Kidney tubule cell (primary cell): ENCODE measurements at places on chromosomes 7 and 10.

GRCh38 chr7:104936546-104936945 lies 77.5 kb upstream of the KMT2E start:
- no peak for DNase-seq

- no peak for DNase-seq
Observed at GRCh38 chr7:129493555-129493954, 8.8 kb upstream of the SMKR1 start.

DNA sequence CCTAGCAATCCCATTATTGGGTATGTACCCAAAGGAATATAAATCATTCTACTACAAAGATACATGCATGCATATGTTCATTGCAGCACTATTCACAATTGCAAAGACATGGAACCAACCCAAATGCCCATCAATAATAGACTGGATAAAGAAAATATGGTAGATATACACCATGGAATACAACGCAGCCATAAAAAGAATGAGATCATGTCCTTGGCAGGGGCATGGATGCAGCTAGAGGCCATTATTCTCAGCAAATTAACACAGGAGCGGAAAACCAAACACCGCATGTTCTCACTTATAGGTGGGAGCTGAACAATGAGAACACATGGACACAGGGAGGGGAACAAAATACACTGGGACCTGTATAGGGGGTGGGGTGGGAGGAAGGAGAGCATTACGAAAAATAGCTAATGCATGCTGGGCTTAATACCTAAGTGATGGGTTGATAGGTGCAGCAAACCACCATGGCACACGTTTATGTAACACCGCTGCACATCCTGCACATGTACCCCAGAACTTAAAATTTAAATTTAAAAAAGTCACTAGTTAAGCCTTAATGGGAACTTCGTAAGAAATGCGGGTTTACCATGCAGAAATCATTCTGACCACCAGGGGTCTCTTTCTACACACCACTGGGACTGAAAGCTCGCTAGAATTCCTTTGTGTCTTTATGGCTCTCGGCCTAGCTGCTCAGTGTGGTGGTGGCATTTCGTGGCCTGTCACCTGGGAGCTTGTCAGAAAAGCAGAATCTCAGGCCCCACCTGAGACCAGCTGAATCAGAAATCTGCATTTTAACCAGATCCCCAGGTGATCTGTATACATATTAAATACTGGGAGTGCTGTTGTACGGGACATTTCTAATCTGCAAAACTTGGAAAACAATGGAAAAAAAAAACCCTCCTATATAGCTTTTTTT lies 9.5 kb downstream of the ANKRD1 start:
- peak; percentile 81 for DNase-seq

DNA sequence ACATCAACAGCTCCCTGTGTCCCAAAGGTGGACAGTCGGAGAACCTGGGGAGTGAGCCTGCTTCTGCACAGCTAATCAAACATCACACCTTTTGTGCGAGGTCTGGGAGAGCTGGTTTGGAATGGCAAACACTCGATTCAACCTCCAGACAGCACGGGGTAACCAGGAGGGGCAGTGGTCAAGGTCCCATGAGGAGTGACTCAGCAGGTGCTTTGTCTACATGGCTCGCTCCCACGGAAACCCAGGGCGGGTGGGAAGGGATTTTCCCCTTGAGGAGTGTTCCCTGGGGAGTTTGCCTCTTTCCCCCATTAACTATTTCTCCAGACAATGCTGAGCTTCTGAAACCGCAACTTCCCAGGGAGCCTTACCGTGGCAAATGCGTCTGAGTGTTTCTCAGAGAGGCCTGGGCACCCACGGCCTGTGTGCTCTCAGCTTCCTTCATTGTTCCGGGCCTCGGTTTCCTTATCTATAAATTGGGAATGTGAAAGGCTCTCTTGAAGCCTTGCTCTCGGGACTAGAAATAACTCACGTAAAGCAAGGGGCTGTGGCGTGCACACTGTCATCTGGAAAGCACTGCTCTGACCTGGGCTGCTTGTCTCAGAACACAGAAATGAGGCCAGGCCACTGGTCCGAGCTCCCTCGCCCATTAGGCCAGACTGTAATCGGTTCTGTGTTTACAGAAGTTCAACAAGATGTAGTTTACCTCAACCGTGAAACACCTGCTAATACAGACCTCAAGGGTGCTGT lies 14.0 kb upstream of the GTPBP4 start:
- DNase-seq: peak; percentile 87

DNA sequence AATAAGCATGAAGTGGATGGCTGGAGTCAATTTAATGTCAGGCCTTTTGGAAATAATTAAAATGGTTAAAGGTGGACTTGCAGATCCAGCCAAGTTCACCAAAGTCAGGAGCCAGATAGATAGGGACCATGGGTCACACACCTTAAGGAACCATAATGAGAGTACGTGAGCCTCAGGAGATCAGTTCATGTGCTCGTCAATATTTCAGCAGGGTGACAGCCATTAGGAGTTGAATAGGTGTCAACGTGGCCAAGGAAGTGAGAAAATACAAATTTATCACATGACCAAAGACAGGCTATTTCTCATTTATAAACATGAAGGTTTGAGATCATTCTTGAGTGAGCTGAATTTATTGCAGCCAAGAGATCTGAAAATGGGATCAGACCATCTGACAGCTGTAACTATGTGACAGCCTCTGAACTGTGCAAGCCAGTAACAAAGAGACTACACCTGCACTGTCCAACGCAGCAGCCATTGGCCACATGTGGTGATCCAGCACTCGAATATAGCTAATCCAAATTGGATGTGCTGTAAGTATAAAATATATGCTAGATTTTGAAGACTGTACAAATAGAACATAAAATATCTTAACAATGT lies 249.7 kb upstream of the PTN start:
- no peak for DNase-seq

GRCh38 chr10:14010769-14011574 lies 319.8 kb downstream of the FRMD4A start:
- no peak for DNase-seq

DNA sequence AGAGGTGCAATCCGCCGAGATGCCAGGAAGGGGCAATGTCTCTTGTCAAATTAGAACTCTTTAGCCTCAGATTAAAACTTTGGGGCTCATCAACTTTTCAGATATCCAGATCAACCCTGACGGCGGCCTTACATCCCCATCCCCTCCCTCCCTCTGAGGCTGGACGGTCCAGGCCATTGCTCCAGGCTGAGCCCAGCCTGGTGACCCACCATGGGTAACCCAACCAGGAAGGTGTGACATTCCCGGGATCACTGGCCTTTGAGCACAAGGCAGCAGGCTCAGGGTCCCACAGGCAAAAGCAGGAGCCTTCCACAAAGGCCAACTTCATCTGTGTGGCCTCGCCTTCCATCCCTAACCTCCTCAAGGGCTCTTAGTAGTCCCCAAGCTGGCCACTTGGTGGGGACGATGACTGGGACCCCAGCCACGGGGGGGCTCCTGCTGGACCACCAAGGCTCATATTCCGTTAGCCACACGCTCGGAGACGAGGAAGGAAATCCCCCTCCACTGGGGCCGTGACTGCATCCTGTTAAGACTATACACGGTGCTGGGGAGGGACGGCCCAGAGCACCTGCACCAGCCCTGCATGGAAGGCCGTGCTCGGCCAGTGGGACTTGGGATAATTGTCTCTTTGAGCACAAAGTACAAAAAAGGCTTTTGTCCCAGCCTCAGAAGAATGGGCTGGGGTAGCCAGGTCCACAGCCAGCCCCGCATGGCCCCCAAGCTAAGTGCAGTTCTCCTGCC lies 62.8 kb downstream of the ZRANB1 start:
- no peak for DNase-seq

DNA sequence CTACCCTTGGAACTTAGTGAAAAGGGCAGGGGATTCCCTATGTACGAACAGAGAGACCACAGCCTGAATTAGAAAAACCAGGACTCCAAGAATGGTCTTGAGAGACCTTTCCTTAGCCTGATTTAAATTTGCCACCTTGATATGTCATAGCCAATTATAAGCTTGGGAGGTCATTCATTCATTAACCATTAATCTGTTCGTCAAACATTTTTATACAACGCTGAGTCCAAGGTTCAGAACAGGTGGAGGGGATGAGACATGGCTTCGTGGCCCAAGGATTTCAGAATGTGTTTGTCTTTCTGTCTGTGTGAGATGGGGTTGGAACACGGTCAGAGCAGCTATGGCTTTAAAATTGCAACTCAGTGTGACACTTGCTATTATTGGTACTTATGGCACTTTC lies 158.0 kb downstream of the PAXIP1 start:
- no peak for DNase-seq

- DNase-seq: peak; percentile 25
Observed at GRCh38 chr10:70742537-70743429, 42.4 kb downstream of the TBATA start.

DNA sequence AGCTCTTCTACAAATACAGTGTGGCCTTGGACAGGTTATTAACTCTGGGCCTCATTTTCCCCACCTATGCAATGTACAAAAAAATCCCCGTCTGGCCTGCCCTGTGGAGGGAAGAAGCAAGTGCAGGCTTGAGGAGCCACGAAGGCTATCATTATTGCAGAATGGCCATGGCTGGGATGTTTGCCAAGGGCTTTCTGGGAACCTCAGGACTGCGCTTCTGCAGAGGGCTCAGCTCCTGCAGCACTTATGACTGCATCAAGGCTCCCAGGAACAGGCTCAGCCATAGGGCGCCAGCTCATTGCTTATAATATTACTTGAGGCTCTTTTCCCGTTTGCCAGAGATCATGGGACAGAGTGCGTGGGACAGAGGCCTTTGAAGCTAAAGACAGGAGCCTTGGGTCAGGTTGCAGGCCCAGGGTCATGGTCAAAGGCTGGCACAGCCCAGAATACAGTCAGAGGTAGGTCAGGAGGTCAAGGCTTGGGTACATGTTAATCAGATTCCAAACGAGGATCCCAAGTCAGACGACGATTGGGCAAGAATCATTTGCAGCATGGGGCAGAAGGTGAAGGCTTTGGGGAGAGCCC lies 20.6 kb upstream of the C10orf105 start:
- DNase-seq: no peak

DNA sequence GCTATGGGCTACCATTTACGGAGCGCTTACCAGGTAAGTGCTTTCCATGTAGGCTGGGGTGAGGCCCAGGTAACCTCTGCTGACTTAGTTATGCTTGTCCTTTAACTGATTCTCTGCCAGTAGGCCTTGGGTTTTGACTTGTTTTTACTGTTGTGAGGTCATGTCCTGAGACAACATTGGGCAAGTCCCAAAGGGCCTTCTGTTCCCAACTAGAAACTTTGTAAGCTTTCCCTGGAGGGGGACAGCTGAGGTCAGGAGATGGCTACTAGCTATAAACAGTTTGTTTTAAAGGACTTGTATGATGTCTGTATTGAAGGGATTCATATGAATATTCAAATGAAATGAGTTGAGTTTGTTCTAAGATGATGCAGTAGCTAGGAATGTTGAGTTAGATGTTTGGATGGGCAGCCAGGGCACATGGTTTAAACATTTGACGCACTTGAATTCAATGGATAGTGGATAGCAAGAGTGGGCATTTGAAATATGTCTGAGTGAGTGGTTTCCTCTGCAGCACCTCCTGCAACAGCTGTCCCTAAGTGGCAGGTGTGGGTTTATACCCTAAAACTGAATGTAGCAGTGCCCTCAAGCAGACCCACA lies 10.0 kb upstream of the SGPL1 start:
- peak; percentile 48 for DNase-seq

GRCh38 chr10:34206935-34207268 lies 608.2 kb downstream of the PARD3 start:
- DNase-seq: no peak

DNA sequence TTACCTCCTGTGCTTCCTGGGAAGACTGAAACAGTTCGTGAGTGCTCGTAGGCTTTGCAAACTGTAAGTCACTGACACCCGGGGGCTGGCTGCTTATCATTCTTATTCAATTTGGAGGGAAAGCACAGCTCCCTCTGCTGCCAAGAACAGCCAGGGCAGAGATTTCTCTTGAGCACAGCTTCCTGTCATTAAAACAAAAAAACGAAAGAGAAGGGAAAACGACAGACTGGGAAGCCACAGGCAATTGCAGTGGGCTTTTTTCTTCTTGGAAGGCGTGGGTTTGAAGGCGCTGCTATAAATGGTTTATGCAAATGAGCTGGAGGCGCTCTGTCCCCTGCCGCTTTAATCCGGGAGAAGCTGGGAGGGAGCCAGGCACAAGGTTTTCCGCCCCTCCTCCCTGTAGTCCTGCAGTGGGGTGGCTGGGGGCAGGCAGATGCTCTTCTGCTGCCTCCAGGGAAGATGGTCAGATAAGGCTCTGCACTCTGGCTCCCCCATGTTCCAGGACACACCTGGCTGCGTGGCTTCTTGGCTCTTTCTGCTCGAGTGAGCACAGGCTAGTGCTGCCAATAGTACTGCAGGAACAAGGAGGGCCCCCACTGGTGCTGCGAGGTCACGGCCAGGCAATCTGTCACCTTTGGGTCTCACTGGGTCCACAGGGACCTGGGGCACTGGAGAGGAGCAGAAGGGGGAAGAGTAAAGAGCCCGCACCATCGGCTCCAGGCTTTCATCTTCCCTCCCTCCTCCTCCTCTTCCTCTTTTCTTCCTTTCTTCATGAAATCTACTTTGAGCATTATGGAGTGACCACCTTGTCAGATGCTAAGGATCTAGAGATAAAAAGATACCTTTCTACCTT lies 49.5 kb downstream of the NEURL1 start:
- peak; percentile 28 for DNase-seq

DNA sequence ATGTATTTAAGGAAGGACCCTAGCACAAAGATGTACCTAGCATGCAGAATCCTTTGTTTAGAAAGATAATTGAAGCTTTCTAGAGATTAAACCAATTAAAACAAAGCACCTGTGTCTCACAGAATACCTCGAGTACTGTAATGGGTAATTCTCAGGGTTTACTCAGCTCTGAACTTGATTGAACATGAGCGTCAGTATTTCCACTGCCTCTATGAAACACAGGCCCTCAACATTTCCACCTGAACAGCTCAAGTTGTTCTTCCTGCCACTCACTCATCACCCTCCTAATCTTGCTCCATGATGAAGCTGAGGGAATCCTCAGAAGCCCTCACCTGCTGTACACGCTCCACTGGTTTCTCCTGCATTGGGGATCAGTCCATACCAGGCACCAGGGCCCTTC lies 33.7 kb upstream of the FZD1 start:
- no peak for DNase-seq

DNA sequence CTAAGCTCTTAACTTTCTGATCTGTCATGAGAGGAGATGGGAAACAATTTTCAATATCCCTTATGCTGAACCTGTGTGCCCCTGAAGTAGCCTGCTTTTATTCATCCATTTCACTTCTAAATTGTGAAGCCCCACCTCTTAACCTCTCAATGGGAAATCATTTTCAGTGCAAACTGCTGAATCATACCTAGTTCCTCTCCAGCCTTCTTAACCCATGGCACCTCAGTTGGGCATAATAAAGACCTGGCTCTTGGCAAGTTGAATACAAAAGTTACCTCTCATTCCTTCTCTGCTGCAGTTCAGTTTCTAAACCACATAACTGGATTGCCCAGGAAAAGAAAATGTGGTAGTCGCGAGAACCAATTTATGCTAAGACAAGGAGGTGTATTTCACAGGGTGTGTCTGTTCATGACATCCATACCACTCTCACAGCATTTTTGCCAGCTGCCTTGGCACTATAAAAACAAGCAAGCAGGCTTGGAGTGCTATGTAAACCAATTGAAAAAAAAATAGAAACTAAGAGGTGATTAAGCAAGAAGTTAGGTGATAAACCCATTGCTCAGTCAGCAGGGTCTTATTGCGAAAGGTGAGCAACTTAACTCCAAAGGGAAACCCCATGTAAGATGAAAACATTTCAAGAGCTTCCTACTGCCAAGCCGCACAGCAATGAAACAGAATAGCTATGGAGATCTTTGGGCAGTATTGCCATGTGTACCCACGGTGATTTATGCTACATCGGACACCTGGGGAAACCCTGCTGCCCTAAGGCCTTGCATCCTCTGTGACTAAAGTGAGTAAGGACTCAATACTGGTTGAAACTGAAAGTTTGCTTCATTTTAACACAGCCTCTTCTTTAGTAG lies 57.0 kb upstream of the DKK1 start:
- DNase-seq: no peak
